ENCODE measurements at places on chromosomes 3 and 15.

DNA sequence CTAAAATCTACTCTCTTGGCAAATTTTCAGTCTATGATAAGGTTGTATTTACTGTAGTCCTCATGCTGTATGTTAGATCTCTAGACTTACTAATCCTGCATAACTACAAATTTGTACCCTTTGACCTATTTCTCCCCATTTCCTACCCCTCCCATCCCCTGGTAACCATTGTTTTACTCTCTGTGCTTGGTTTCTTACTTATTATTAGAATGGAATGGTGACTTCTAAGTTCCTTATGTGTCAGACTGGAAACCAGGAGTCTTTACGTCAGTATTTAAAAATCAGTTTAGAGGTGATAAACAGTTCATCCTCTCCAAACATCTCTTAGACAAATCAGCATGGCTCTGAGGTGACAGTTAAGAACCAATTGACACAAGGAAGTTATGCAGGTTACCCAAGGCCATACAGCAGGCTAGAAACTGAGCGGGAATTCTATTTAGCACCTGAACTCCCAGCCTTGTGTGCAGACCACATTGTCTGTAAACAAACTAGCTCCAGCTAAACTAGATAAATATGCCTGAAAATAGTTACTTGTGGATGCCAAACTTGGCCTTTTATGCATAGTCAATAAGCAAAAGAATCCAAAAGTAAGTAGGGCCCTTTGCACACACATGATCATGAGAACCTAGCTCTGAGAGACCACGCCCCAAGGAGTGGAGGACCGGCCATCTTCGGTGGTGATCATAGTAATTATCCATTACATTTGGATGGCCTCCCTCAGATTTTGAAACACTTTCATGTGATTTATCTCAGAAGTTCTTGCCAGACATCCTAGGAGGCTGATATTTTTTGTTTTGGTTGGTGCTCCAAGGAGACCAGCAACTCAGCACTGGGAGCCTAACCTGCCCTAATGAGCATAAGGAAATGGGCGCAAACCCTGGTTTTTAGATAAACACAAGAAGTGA lies 72.3 kb upstream of the BOC start:
- DNase-seq: no peak

DNA sequence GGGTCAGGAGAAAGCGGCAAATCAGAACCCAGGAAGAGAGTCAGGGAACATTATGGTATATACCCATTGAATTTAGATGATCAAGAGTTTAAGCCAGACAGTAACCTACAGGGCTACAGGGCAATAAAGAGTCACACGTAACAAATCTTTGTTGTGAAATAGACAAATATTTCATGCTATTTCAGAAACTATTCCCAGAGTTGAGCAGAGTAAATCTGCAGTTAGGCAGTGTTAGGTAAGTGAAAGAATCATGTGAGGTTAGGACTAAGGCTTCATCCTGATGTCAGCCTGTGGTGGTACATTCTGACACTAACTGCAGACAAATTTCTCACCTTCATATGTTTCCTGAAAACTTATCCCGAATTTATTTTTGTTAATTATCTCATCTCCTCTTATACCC lies 153.0 kb downstream of the UBE2E2 start:
- no peak for DNase-seq

GRCh38 chr3:9866639-9867038 lies 13.4 kb downstream of the CIDEC start:
- no peak for DNase-seq

- peak; percentile 21 for DNase-seq
Measured at GRCh38 chr3:38738630-38739395, 77.2 kb downstream of the SCN10A start.

- DNase-seq: no peak
Measured at GRCh38 chr15:32718227-32718820, 520 bp downstream of the GREM1 start.

DNA sequence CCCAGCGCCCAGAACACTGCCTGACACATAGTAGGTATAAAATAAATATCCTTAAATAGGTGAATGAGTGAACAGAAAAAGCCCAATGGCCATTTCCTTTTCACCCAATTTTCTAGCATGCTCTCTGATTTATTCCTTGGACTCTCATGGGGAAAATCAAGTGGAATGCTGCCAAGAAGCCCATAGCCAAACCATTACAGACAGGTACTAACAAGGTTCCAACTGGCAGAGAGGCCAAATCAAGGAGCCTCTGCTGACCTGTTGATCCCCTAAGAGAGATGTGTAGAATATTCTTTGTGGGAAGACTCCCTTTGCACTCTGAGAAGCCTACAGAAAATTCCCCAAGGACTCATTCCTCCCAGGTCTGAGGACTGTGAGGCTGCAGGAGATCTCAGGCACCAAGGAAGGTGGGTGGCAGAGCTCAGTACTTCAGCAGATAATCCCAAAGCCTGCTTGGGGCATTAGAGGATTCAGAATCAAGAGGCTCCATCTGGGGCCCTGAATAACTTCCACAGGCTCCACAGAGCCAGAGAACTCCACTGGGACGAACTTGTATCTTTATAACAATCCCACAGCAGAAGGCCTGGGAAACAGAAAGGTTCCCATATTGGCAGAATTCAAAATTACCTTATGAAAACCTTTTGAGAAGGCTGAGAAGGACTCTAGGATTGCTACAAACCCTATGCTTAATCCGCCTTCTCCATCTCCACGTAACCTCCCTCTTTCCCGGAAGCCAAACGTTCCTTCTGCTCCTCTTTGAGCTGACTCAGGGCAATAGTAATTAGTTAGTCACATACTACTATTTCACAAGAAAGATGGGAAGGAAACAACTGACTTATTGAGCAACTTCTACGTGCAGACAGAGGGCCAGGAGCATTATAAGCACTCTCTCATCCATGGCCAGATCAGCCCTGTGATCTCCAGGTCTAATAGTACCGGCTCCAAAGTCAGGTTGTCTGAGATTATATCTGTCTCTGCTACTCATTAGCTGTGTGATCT lies 34.5 kb downstream of the PRICKLE2 start:
- DNase-seq: no peak
